Thoracic aorta (tissue), 2 donors: ENCODE measurements at places on chromosomes 16 and 17.

DNA sequence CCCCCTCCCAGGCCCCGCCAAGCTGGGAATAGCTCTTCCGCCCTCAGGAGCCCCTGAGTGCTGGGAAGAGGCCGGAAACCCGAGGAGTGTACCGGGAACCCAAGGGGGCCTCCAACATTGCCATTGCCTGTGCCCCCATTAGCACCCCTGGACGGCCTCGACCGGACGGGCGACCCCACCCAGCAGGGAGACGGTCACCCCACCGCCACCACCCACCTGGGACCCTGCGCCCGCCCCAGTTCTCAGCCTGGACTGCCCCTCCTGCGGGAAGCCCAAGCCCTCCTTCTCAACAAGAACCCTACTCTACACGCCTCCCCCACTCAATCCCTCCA, 2.0 kb downstream of the CARHSP1 start:
- no peak for DNase-seq

- DNase-seq: no peak
Measured at GRCh38 chr16:2704983-2705275, 15.1 kb downstream of the PRSS27 start.

GRCh38 chr17:3982541-3983017, 18.3 kb upstream of the ATP2A3 start:
- no peak for DNase-seq

- no peak for DNase-seq
Measured at GRCh38 chr16:24696699-24697098, 32.8 kb upstream of the TNRC6A start.

GRCh38 chr16:1539720-1540555, 6.5 kb downstream of the TMEM204 start:
- DNase-seq: no peak

GRCh38 chr17:39813631-39814030, 50.5 kb downstream of the IKZF3 start:
- no peak for DNase-seq

GRCh38 chr16:12144355-12144754, 167.8 kb downstream of the SNX29 start:
- DNase-seq: no peak

DNA sequence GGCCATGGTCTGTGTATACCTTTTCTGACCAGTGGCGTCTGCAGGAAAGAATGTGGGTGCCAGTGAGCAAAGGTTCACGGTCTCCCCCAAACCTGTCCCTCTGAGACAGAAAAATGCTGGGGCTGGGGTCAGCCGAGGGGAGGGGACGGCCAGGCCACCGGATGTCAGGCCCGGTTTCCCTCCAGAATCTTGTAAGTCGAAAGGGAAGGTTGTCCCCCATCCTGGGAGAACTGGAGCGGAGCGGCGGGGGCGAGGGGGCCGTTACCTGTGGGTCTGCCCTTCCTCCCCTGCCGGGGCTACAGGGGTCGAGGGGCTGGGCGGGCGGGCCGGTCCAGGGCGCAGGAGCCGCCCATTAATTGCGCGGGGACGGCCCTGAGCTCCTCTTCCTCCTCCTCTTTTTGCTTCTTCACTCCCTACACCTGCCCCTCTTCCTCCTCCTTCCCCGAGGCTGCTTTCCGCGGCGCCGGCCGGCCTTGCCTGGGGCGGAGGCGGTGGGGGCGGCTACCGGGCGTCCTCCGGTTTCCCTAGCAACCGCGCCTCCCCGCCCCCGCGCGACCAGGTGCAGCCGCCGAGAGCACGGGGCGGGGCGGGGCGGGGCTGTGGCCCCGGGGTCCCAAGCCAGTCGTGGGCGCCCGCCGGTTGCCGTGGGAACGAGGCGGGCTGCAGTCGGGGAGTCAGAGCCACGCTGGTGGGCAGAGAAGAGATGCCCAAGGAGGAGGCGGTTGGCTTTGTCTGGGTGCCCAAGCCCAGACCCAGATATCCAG, at the start of gene MARCHF10:
TSS of gene MARCHF10 (minus strand) at position 503 of the 764 bp plus-strand sequence. CDS start 6,579 bp downstream, outside the sequence.
- DNase-seq: no peak

- no peak for DNase-seq
Measured at GRCh38 chr17:70144260-70144846, 25.0 kb upstream of the KCNJ2 start.

DNA sequence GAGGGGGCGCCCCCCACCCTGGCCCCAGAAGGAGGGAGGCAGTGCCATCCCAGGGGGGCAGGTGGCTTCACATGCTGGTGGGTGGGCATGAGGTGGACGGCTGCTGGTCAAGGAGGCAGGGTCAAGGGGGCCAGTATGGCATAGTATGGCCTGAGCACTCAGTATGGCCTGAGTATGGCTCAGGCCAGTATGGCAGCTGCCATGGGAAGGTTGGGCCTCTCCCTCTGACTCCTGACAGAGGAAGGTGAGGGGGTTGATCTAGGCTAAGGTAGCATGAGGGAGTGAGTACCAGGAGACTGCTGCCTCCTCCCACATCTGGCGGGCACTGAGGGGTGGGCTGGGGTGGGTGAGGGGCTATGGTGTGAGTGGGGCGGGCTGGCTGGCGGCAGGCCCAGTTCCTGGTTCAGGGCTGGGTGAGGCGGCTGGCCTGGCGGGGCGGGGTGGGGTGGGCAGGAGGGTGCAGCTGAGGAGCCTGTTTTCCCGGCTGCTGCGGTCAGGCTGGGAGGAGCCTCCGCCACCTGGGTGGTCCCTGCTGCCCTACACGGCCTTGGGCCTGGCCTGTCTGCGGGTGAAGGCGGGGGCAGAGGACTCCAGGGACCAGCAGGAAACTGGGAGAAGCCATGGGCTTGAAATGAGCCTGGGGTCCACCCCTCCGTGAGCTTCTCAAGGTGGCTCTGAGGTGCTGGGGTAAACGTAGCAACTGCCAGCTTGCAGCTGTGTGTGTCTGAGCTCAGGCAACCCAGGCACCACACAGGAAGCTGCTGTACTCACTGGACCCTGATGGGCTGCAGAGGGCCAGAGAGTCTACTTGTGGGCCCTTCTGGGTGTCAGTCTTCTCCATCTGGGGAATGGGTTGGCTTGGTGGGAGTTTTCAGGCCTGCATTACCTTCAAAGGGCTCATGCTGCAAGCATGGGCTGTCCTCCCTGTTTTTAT, 57.0 kb downstream of the RAI1 start:
- no peak for DNase-seq

GRCh38 chr17:6297960-6298359, 137.0 kb downstream of the AIPL1 start:
- DNase-seq: no peak

GRCh38 chr17:73283841-73284282, 22.2 kb upstream of the CPSF4L start:
- no peak for DNase-seq

GRCh38 chr17:20941872-20942271, 100.9 kb downstream of the USP22 start:
- DNase-seq: no peak
